ENCODE measurements at places on chromosomes 16 and 17.

GRCh38 chr17:15414532-15415306, 52.7 kb downstream of the CDRT4 start:
- DNase-seq = peak; percentile 4

DNA sequence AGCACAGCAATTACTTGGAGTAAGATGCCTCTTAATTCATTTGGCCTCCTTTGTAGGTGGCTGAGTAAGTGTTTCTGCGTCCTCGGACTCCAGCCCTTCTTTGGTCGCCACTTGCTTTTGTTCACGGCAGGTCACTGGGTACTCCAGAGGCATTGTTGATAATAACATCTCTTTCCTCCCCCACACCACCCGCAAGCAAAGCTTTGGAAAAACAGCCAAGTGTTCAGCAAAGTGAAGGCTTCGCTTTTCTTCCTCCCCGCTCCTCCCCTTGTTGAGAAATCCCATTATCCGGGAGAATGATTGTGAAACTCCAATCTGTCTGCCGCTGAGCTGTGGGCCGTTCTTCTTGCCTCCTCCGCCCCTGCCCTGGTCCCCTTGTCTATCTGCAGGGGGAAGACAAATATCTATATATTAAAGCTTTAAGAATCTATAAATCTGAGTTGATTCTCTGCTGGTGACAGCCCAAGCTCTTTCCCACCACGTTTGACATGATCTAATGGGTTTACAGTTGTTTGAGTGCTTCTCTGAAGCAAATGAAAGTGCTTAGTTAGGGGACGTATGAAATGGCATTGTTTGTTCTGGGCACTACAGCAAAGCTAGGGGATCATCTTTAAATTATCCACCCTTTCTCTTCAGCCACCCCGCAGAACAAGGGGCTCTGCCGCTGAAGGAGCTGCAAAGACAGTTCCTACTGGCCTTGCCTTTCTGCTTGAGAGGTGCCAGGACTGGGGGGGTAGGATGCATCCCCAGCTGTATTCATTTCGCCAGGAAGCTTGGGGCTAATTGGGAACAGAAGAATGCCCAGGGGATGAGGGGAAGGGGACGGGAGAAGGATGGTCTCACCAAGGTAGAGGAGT, 167.1 kb downstream of the CCDC182 start:
- DNase-seq = no peak

DNA sequence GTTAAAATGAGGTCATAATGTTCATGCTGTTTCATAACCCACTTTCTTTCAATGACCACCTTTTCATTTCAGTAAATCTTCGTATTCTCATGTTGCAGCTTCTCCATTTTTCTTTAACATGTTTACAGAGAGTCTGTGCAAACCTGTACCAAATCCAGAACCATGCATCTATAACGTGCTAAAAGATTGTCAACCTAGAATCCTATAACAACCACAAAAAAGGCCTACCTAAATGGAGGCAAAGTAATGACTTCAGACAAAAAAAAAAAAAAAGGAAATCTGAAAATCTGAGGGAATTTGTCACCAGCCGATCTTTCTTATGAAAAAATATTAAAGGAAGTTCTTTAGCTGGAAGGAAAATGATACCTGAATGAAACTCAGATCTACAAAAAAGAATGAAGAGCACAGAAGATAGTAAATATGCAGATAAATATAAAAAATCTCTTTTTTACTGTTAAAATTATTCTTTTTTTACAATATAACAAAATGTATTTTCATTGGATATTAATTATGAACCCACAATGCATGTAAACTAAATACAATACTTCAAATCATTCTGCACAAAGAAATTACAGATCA, 1.4 kb upstream of the SLFN11 start:
- no peak for DNase-seq

DNA sequence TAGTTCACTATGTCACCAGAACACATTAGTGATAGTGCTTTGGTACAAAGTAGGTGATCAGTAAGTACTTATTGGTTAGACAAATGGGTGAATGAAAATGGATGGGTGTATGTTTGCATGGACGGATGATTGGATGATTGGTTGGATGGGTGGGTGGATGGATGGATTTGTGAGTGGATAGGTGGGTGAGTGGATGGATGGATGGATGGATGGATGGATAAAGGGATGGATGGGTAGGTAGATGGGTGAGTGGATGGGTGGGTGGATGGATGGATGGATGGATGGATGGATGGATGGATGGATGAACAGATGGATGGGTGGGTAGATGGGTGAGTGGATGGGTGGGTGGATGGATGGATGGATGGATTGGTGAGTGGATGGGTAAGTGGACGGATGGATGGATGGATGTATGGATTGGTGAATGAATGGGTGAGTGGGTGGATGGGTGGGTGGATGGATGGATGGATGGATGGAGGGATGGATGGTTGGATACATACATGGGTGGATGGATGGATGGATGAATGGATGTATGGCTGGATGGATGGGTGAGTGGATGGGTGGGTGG, 225.3 kb upstream of the GSE1 start:
- no peak for DNase-seq

DNA sequence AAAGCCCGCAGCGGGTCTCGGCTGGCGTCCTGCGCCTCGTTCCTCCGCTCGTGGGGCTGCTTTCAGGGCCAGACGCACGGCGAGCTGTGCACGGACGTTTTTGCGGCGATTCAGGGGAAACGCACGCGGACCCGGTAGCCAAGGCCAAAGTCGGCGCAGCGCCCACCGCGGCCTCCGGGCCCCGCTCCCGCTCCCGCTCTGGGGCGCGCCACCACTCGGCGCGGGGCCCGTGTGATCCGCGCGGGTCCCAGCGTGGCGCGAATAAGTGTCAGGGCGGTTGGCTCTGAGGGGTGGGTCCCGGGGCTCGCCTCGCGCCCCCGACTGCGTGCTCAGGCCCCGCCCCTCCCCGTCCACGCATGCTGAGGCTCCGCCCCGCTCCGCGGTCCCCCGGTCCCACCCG, 694 bp upstream of the TBCD start:
- DNase-seq = no peak

GRCh38 chr17:7574176-7574953, 5.1 kb upstream of the CD68 start:
- no peak for DNase-seq

Measured in T47D (cell line).